GM03348 (cell line): ENCODE measurements at places on chromosomes 7 and 10.

DNA sequence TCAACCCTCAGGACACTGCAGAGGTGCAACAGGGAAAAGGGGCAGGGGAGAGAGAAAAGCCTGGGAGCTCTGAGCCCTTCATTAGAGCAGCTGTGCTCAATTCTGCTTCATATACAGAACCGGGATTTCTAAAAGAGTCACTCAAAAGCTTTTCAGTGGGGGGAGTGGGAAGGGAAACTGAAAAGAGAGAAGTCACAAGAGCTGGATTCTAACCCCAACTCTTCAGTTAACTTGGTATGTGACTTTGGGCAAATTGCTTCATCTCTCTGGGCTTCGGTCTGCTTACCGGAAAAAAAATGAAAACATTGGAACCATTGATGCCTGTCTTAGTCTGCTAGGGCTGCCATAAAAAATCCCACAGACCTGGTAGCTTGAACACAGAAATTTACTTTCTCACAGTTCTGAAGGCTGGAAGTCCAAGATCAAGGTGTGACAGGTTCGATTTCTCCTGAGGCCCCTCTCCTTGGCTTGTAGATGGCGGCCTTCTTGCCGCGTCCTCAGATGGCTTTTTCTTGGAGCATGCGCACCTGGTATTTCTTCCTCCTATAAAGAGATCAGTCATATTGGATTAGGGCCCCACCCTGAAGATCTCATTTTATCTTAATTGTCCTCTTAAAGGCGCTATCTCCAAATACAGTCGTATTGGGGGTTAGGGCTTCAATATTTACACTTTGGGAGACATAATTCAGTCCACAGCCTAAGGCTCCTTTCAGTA is 118.3 kb upstream of the KMT2E start:
- no peak for DNase-seq

- no peak for DNase-seq
Observed at GRCh38 chr10:31359979-31360378, 41.0 kb downstream of the ZEB1 start.

DNA sequence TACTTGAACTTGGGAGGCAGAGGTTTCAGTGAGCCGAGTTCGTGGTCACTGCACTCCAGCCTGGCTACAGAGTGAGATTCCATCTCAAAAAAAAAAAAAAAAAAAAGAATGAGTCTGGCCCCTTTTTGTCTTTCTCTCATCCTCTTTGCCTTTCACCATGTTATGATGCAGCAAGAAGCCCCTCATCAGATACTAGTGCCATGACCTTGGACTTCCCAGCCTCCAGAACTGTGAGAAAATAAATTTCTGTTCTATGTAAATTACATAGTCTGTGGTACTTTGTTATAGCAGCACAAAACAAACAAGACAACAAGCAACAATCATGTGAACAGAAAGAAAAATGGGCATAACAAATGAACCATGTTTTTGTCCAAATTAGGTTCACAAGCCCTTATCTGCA is 2.3 kb upstream of the DBNL start:
- no peak for DNase-seq

GRCh38 chr7:149027055-149027454 is 1.2 kb downstream of the PDIA4 start:
- no peak for DNase-seq

DNA sequence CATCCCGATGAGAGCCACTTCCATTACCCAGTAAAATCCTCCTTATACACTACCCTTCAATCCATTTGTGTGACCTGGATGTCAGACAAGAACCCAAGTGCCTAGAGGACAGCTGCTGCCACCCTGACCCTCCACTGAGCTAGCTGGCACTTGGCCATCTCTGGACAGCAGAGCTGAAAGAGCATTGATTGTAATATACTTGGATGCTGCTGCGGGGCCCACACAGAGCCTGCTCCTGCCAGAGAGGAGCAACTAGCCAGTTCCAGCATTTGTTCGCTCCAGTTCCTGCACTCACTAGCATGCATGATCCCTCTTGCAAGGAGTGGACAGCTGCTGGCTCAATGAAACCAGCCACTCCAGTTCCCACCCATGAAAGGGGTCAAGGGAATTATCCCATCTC is 8.4 kb upstream of the TMEM254 start:
- no peak for DNase-seq

DNA sequence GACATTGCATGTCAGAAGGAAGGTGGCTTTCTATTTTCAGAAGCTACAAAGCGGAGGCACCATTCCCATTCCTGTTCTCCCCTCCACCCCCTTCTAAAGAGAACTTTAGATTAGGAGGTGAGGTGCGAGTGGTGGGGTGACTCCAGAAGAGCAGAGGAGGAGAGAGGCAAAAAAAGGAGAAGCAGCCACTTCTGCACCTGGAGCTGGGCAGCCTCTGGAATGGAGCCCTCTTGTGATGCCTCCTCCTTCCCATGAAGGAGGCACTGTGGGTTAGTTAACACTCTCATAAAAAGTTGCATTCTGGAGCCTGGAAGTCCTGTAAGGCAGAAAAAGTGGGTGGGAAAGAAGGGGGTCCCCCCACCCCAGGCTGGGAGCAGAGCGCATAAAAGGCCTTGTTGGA is 4.8 kb downstream of the PTF1A start:
- no peak for DNase-seq

DNA sequence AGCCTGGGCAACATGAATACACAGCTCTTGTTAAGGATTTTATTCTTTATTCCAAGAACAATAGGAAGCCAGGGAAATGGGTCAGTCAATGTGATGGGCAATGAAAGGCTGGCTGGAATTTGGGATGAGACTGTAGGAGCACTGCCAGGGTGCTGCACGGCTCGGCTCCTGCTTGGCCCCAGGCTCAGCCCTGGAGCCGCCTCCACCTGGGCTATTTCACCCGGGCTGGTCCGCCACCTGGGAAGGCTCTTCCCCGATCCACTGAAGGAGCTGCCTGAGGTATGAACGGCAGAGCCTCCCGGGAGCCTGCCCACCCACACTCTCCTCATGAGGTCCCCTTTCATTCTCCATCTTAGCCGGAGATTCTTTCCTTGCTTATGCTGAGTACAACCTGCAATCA is 80.4 kb upstream of the KMT2C start:
- DNase-seq: no peak

DNA sequence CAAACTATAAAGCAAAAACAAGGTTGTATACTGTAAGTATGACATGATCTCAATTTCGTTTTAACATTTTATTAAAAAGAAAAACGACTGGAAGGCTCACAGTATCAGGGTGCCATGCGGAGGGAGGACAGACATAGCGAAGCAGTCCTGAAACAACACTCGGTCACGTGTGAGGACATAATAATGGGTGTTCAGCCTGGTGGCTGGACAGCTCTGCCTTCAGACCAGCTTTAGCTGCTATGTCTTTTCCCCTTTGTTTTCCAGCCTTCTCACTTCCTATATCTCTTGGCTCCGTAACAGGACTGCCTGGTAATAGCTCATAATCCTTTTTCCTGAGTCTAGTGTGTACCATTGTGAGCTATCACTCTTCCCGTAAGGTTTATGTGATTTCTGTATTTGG is 18.4 kb upstream of the KLF14 start:
- DNase-seq: no peak

DNA sequence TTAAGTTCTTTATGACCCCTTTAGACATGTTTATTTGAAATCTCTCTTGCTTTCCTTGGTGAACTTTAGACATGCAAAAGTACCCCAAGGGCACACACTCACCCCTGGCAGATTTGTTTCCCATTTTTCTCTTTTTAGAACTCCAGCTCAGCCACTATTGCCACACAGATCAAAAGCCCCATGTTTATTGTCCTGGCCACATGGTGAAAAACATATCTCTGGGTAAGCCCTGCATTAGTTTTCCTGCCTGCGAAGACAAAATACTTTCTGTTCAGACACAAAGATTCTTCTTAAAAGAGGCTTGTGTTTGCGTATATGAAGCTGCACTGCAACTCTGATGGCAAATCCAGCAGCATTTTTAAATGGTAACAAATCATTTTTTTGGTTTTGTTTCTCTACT is 200.0 kb downstream of the POLR1F start:
- DNase-seq: no peak

DNA sequence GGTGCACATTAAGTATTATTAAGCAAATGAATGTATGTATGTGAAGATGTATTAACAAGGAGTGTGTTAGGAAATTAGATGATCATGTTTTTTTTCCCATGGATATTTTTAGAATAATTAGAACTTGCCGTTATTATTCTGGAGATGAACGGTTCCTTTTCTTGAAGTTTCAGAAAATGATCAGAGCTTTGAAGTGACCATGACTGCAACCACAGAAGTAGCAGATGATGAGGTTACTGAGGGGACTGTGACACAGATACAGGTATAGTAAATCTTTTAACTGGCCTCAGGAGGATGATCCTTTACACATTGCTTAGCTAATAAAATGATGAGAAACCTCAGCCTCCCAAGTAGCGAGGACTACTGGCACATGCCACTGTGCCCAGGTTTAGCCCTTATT is 18.6 kb downstream of the DMTF1 start:
- no peak for DNase-seq

DNA sequence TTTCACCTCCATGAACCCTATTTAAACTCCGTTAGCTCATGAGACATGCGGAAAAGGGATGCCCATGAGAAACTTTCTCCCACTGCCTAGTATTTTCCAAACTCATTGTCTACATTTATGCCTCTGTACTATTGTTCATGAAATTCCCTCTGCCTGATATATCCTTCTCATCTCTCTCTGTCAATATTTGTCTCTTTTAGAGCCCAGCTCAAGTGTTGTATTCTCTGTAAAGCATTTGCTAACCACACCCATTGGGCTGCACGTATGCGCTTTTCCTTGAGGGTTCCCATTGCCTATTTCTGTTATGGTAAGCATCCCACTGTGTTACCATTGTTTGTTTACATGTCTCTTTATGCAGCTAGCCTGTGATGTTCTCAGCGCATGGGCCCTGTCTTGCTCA is 211.4 kb downstream of the MDFIC start:
- DNase-seq: no peak

DNA sequence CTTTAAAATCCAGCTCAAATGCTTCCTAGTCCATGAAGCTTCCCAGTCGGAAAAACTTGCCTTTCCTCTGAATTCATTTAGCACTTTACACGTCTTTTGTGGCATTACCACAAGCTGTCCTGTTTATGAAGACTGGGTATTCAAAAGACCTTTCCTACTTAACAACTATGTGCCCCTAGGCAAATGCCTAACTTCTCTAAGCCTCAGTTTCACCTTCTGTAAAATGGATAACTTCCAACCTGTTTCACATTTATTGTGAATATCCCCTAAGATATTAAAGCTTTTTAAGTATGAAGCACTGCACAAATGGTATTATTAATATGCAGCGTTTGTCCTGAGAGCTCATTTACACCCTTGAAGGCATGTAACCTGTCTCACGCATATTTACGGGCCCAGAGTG is 843 bp downstream of the CFAP70 start:
- DNase-seq: no peak

GRCh38 chr7:46969303-46970130 is 612.4 kb downstream of the TNS3 start:
- DNase-seq: peak; percentile 48
